GM12878 (cell line): ENCODE measurements at places on chromosomes 3 and 15.

- peak; percentile 30 for DNase-seq
Measured at GRCh38 chr3:185172086-185173049, 19.5 kb upstream of the C3orf70 start.

- no peak for DNase-seq
Measured at GRCh38 chr15:50163719-50164410, 18.1 kb upstream of the SLC27A2 start.

- DNase-seq: no peak
Measured at GRCh38 chr3:149481491-149481890, 7.0 kb downstream of the TM4SF4 start.

DNA sequence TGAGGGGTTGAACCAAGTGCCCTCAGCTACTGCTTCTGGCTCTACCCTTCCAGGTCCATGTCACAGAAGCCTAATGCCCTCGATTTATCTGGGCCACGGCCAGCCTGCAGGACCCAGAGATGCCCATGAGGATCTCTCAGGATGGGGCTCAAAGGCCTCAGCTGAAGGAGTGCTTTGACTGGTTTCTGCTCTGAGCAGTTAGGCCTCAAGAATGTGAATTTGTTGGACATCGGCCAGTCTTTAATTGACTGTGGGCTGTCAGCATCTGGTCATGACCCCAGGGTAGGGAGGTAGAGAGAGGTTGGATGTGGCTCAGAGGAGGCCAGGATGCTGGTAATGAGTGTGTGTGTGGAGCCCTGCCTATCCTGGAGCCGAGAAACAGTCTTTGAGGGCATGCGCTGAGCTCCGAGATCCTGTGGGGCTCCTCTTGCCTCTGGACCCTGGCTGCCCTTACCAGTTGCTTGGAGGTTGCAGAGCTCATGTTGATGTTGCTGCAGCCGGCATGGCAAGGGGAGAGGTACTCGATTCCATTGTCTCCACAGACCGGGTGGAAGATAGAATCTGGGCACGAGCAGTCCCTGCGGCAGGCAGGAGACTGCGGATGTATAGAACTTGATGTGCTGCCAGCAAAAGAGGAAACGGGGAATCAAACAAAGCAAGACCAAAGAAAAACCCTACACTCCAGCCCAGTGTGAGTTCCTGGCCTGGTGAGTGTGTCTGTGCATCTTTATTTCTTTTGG is 49.1 kb upstream of the RAB6B start:
- DNase-seq: no peak

GRCh38 chr3:99764377-99764776 is 53.3 kb upstream of the CMSS1 start:
- DNase-seq: no peak

- peak; percentile 35 for DNase-seq
Measured at GRCh38 chr3:141992512-141992911, 116.1 kb downstream of the ATP1B3 start.
